Activated CD8-positive, alpha-beta memory T cell treated with anti-CD3 and anti-CD28 coated beads for 1 hour (primary cell): ENCODE measurements at places on chromosomes 16 and 17.

GRCh38 chr16:17632667-17633066 lies 161.9 kb upstream of the XYLT1 start:
- no peak for DNase-seq

DNA sequence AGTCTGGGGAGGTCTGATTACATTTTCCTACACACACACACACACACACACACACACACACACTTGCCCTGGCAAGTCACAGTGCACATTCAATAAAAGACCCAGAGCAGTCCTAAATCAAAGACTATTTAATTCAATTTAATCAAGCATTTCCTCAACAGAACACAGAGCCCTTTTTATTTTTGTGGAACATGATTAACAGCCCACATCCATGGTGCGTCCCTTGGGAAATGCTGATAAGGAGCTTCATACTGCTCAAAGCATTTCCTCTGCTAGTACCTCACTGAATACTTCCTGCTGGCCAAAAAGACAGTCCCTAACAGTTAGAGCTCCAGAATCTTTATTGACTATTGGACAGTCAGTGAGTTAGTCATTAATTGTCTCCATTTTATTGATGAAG lies 43.1 kb upstream of the MYH10 start:
- no peak for DNase-seq

- DNase-seq = no peak
Observed at GRCh38 chr16:928526-928925, 42.3 kb downstream of the LMF1 start.

GRCh38 chr16:10575506-10576130 lies 4.8 kb downstream of the EMP2 start:
- DNase-seq = no peak

DNA sequence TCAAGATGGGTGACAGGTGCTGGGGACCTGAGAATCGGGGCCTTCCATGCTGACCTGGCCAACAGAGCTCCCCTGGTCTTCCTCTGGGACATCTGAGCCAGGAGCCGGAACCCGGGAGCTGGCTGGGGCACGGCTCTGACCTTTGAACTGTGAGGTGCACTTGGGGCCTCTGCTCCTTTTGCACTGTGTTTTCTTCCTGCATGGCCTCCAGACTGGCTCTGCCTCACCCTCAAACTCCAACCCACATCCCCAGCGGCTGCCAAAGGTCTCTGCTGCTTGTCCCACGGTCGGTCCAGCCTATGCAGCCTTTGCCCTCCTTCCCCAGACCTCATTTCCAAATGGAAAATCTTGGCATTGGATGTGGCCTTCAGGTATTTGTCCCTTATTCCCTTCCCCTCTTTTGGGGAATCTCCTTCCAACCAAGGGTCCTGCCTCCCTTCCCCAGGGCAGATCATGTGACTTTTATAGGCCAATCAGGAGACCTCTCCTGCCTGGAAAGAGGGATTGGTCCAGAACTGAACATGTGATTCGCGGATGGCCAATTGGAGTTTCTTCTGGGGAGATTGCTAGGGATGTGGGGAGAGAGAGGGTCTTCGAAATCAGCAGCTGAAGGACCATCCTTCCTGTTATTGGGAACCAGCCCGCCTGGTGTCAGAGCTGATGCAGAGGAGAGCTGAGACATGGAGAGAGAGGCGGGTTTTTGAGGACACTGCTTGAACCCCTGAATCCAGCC lies 117.9 kb downstream of the CYLD start:
- no peak for DNase-seq

DNA sequence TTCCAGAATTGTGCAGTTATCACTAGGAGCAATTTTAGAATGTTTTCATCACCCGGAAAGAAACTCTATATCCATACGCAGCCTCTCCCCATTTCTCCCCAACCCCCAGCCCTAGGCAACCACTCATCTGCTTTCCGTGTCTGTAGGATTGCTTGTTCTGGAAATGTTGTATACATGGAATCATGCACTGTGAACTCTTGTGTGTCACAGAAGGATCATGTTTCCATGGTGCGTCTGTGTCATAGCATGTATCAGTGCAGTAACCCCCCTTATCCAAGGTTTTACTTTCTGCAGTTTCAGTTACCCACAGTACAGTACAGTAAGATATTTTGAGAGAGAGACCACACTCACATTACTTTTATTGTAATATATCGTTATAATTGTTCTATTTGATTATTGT lies 299.4 kb downstream of the CPPED1 start:
- DNase-seq = no peak

GRCh38 chr17:57662644-57663308 lies 82.3 kb downstream of the CCDC182 start:
- no peak for DNase-seq

DNA sequence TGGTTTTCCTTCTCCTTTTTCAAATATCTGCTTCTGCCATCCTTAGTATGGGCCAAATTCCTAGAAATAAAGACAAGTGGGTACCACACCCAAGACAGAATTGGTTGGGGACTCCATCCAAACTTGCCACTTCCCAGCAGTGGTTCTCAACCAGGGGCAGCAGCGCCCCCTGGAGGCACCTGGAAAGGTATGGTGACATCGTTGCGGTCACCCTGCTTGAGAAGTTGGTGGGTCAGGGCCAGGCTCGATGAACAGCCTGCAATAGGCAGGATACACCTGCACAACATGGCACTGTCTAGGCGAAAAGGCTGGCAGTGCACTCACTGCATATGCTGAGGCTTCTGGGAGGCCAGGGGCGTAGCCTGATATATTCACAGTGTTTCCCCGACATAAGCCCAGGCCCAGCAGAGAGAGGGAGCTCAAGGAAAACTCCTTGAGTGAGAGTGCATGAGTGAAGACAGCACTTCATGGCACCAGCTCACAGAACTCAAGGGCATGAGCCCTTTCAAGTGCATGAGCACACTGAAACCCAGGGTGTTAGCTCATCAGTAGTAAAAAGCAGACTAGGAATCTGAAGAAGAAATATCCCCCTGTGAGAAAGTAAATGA lies 57.7 kb downstream of the CMC2 start:
- no peak for DNase-seq

- DNase-seq = no peak
Observed at GRCh38 chr16:1010815-1011214, 29.2 kb downstream of the SOX8 start.

- DNase-seq = no peak
Observed at GRCh38 chr17:44268709-44269534, 987 bp upstream of the SLC4A1 start.

DNA sequence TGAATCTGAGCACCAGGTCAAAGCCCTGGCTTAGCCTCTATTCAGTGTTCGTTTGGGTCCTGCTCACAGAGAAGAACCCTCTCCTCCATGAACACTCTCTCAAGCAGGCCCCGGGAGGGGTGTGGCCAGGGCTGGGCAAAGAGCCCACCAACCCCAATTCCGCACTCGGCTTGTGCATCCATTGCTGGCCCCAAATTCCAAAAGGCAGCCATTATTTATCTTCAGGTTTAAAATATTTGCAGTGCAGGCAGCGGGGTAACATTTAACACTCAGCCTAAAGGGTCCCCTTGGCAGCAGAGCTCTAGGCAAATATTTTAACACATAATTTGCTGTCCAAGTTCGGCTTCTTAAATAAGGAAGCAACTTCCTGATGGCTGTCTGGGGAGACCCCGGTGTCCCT lies 115.7 kb downstream of the ZNF423 start:
- no peak for DNase-seq

DNA sequence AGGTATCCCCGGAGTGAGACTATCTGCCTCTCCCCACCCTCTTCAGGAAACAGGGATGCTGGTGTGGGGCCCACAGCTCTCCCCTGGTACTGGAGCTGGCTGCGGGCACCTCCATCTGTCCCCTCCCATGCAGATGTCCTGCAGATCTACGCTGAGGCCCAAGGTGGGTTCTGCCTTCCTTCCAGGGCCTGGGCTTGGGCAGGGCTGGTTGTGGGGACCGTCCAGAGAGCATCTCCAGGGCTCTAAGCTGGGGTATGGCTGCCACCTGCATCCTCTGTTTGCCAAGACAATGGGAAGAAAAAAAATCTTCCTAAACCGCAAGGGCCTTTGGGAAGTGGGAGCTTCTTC lies 12.9 kb downstream of the ZNF213 start:
- DNase-seq = no peak

GRCh38 chr17:67052720-67053437 lies 8.5 kb downstream of the CACNG1 start:
- DNase-seq = no peak

DNA sequence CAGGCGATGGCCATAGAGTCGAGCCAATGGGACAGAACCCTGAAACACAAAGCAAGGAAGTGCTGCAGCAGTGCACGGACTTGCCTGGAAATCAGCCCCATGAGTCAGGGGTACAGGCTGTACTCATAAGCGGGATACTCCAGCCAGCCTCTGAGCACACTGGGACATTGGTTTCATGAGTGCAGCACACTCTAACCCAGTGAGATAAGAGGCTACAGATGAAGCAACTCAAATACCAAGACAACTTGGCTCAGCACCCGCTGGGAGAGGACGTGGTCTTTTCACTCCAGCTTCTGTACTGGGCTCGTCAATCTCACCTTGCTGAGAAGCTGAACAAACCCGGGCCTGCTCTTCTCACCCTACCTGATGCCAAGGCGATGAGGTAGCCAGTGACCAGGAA lies 98.2 kb downstream of the AXIN2 start:
- no peak for DNase-seq
